Activated T-helper 1 cell treated with anti-CD3 and anti-CD28 coated beads, Interleukin-2, amount 50 U/mL, for 16 hours (primary cell): ENCODE measurements at places on chromosomes 12 and 14.

GRCh38 chr12:29024117-29024516 is 125.0 kb upstream of the FAR2 start:
- no peak for DNase-seq

DNA sequence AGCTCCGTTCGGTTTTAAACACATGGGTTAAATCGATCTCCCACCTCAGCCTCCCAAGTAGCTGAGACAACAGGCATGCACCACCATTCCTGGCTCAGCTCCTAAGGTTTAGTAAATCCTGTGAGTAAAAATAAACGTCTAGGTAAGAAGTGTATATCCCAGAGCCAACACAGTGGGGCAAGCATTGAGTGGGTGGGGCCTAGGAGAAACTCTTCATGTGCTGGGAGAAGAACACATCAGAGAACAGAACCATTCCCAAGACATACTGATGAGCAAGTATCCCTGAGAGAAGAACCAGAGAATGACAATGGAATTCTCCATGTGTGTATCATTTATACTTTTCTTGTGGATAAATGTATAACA is 86.3 kb downstream of the SEC23A start:
- DNase-seq, result no peak

- no peak for DNase-seq
These were observed 248.1 kb downstream of the DPY19L2 start for GRCh38 chr12:63420206-63420644.

DNA sequence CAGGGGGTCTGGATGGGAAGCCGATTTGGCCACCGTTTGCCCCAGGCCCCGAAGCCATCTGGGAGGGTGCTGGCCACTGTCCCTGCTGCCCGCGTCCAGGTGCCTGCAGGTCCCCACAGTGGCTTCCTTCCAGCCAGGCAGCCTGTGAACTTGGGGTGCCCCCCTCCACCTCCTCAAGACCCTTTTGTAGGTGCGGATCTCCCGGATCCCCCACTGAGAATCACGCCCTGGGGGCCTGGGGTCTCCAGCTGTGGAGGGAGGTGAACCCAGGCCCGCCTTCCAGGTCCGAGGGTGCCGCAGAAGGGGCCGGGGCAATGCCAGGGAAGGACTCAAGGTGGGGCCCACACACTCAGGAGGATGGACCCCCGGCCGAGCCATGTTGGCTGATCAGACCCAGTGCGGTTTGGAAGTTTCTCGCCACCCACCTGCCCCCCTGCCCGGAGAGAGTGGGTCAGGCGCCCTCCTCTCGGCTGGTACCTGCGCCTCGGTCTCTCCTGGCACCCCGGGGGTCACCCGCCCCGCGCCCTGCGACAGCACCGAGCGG is 1.7 kb downstream of the MMP17 start:
- no peak for DNase-seq

GRCh38 chr12:11820476-11820875 is 171.0 kb downstream of the ETV6 start:
- no peak for DNase-seq

DNA sequence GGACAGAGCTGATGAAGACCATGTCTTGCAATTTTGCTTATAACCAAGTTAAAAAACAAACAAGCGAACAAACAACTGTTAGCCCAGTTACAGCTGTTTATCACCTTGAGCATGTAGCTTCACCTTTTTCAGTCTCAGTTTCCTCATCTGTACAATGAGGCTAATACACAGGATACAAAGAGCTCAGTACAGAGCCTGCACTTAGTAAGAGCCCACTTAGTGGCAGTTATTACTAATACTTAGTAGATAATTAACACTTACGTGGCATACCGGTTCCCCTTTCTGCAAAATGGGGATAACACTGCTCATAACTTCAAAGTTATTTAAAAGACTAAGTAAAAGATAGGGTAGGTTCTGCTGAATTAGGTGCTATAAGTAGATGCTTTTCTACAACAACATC is 228.0 kb downstream of the MON2 start:
- DNase-seq, result no peak

DNA sequence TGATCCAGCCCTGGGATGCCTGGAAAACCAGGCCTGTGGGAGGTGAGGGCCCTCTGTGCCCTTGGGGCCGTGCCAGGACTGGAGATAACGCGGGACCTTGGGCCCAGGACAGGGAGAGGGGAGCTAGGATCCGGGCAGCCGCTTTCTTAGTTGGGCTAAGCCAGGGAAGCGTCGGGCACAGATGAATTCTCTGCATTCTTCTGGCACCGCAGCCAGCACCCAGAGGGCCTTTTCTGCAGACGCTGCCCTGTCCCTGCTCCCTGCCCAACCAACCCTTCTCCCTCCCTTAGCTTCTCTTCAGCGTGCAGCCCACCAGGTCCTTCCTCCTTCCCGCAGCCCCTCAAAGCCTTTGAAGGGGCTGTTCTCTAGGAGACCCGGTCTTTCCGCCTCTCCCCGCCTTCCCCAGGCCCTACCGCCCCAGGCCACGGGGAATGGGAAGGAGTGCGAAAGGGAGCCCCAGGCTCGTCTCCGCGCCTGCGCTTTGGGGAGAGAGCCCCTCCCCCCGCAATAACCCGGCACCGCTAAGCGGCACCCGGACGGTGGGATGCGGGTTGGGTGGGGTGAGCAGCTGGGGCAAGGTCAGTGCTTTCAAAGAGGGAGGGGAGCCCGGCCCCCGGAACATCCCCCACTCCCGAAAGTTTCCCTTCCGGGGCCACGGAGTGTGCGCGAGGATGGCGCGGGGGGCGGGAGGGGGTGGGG is 663 bp downstream of the NCKAP5L start:
- peak; percentile 16 for DNase-seq

DNA sequence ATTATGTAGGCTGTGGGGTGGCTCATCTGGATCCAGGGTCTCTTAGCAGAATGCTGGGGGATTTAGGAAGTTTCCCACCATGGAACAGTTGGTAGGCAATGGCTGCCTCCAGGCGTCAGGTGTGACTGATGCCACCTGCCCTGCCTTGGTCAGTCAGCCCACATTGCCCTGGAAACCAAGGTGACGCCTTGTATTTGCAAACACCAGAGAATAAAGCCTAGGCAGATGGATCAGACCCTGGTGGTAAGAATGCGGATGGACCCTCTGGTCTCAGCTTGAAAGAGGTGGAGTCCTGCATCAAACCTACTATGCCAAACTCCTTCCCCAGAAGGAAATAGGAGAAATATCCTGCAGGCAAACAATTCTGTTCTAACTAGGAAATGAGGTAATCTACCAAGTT is 38.2 kb downstream of the NCKAP5L start:
- no peak for DNase-seq

DNA sequence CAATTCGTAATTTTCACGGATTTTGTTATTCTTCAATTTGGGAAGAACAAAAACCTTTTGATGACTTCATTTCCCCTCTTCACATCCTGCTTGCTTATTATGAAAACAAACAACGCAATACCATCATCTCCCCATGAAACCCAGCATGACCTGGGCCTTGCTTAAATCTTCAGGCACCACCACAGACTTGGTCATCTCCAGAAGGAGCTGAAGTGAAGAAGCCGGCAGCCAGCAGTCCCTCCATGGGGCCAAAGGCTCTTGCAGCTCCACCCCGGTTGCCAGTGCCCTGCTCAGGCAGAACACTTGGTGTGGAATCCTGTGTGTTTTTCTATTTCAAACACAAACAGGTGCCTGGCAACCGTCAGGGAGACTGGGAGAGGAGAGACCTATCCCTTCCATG is 982.9 kb upstream of the TMEM132C start:
- no peak for DNase-seq

GRCh38 chr12:51950682-51951198 is 759 bp upstream of the ACVR1B start:
- DNase-seq, result no peak

- DNase-seq, result no peak
These were observed 18.4 kb upstream of the ANKRD33 start for GRCh38 chr12:51869496-51869865.

GRCh38 chr12:59345406-59345805 is 250.4 kb upstream of the SLC16A7 start:
- no peak for DNase-seq

- no peak for DNase-seq
These were observed 155.9 kb downstream of the SLC41A2 start for GRCh38 chr12:104802208-104802607.

DNA sequence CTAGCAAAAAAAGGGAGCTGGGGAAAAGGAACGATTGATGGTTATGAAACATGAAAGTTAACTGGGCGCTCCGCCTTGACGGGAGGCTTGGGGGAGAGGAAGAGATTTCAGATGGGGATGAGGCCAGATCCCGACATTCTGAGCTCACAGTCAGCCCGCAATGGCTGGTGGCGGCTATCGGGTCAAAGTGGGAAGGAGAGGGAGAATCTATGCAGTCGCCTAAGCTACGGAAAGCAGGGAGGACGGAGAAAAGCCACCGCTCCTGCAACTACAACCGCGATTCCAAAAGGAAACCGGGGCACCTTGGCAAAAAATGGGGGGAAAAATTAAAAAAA is 502 bp downstream of the MPHOSPH9 start:
- DNase-seq, result no peak

GRCh38 chr12:22064968-22065367 is 18.9 kb downstream of the CMAS start:
- DNase-seq, result no peak

DNA sequence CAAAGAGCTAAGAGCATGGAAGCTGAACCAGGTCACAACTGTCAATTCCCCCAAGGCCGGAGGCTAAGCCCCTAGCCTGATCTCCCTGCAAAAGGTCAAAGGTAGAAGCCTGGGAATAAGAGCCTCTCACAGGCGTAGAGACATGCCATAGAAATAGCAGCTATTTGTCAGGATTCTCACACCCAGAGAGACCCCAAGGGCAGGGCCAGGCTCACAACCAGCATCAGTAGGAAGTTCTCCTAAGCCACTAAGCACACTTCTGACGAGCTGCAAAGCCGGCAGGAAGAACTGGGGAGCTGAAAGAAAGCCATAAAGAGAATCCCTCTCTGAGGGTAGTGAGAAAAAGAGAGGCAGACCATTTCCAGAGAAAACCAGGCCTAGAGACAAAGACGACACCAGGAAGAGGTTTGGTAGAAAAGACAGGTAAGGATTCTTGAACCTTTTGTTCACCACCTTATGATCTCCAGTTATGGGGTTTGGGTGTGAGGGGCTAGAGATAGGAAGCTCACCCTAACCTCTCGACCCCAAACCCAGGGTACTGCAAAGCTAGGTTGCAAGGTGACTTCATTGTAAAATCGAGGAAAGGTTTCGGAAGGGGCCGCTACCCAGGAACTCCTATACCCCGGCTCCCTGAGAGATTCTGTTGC is 1.0 kb downstream of the SMARCC2 start:
- DNase-seq, result no peak

GRCh38 chr14:34710006-34710405 is 4.4 kb downstream of the CFL2 start:
- DNase-seq, result no peak

DNA sequence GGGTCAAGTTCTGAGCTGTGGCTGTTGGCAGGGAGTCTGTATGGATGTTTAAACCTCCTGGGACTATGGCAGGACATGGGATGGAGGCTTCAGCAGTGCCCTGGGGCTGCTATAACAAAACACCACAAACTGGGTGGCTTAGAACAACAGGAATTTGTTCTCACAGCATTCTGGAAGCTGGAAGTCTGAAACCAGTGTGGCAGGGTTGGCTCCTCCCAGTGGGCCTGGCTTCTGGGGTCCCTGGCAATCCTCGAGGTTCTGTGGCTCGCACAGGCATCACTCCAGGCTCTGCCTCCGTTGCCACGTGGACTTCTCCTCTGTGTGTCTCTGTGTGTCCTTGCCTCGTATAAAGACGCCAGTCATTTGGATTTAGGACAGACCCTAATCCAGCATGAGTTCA is 39.9 kb downstream of the FZD10 start:
- DNase-seq, result no peak

GRCh38 chr12:85872497-85873091 is 1.5 kb upstream of the NTS start:
- DNase-seq, result no peak

GRCh38 chr12:27554421-27555186 is 30.6 kb downstream of the PPFIBP1 start:
- no peak for DNase-seq

GRCh38 chr12:83709899-83710298 is 1023.2 kb downstream of the TMTC2 start:
- no peak for DNase-seq

- DNase-seq, result no peak
These were observed 34.9 kb downstream of the BBS10 start for GRCh38 chr12:76313299-76313698.

DNA sequence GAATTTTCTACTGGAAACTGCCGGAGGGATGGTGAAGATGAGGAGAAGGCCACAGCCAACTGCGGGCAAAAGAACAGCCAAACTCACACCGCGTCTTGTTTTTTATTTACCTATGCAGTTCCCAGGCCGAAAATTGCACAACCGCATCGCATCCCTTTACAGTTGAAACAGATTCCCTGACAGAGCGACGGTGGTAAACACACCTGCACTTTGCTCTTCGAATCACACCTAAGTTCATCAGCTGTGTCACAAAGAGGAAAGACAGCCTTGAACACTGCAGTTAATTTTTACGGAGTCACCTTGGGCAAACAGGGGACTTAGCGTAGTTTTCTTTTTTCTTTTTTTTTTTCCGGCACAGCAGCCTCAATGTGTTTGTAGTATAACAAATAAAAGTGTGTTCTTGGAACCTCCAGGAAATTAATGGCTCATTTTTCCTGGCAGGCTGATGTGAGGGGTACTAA is 272.0 kb upstream of the DIO3 start:
- no peak for DNase-seq

DNA sequence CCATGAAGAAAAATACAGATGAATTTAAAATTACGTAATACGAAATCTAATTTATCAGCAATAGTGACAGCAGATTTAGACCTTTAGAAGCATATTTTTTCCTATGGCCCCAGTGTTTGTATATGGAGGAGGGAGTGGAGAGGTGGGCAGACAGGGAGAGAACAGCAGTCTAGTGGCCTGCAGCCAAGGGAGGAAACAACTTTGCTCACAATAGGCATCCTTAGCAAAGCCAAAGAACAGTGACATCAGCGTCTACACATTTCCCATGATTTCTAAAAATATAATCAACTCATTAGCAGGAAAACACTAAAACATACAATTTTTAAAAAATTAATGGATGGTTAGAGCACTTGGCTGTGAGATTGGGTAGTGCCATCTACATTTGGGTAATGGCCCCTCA is 622.6 kb upstream of the ATP2B1 start:
- no peak for DNase-seq

- DNase-seq, result no peak
These were observed 107.2 kb downstream of the SCAF11 start for GRCh38 chr12:45883187-45883586.

DNA sequence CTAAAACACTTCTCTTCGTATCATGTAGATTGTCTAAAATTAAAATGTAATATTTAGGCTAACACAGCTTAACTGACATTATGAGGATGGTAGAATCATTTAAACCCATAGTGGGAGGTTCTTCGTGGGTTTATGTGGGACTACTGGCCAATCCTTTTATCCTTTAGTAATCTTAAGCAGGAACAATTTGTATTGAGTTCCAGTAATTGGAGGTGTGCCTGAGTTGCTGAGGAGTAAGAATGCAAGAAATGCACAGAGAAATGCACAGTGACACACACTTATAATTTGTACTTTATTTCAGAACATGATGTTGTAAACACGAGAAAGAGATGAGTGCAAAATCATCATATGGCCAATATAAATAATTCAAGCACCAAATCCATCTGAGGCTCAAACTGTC is 22.3 kb downstream of the OTOGL start:
- DNase-seq, result no peak

- DNase-seq, result no peak
These were observed 72.9 kb downstream of the FRMD6 start for GRCh38 chr14:51724650-51725049.
